ENCODE measurements at places on chromosomes 7 and 10. TPM values are rescaled to one million over a fixed set of nuclear protein-coding genes. Genes with fewer than 3 reads are reported as not detected.

TSPAN12 gene
- total RNA-seq, result 7.5 TPM

KNDC1 gene
- total RNA-seq, result 0.37 TPM

MYO1G gene
- total RNA-seq, result 4.9 TPM

- DNase-seq, result peak; percentile 79
Measured at GRCh38 chr7:391961-392524, 102.1 kb downstream of the FOXL3 start.

DNA sequence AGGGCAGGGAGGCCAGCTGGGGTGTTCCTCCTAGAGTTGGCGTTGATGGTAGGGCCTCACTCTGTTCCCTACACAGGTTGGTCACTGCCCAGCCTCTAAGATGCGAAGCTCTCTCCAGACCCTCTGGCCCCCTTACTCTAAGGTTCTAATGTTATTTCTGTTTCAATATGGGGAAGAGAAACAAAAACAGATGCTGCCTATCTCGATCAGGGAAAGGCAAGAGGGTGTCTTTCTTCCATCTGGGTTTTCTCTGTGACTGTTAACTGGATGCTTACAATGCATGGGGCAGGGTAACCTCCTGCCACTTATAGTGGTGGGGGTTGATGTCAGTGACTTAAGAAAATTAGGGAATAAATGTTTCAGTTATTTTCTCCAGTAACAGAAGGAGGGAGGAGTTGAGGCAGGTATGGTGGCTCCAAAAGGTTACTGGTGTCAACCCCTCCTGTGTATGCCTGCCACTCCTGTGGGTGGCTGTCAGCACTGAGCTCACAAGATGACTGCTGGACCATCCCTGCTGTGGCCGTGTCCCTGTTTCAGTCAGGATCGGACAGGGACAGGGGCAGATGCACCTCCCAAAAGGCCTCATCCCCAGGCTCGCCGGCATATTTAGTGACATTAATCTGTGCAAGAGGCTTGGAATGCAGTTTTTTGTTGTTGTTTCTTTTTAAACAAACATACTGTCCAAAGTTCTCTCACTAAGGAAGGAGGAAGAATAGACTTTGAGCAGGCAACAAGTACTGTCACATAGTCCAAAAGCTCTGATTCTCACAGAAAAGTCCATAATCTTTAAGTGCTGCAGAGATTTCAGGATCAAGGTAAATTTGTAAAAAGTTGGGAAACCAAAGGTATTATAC, 39.6 kb upstream of the SYPL1 start:
- DNase-seq, result no peak

DNA sequence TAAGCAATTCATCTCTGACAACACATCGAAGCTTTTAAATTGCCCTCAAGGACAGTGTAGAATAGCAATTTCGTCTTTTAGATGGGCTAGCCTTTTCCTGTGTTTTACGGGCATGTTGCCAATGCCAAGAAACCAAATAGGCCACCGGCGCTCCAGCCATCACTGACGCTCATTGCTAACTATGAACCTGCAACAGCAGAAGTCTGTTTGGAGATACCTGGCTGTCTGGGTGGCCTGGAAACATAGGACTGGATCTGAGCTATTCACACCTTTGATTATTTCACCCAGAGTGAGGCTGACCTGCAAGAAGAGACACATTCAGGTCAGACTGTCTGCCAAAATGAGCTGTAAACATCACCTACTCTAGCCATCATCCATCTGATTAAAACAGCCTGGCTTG, 12.0 kb downstream of the KPNA7 start:
- DNase-seq, result peak; percentile 36

GRCh38 chr7:44175730-44176129, 13.5 kb downstream of the GCK start:
- peak; percentile 38 for DNase-seq

CRYGN gene
- total RNA-seq, result 1.1 TPM

GRCh38 chr10:60964257-60965235, 20.6 kb upstream of the RHOBTB1 start:
- peak; percentile 82 for DNase-seq

MMD2 gene
- total RNA-seq, result not detected

DNA sequence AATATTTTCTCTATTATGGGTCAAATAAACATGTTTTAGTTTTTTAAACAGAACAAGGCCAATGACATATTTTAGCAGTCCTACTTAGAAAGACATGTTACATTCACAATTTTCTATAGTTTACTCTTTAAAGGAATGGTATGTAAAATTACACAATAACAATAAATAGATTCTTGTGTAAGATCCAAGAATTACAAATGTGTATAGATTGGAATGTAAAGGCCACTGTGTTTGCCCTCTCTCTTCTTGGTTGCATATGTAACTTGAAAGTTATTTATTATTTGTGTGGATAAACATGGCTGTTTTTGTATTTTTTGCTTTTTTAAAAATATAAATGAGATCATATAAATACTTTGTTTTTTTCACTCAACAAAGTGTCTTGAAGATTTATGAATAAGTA, 979.3 kb upstream of the CELF2 start:
- DNase-seq, result no peak

CPVL gene
- total RNA-seq, result 23.8 TPM

DNA sequence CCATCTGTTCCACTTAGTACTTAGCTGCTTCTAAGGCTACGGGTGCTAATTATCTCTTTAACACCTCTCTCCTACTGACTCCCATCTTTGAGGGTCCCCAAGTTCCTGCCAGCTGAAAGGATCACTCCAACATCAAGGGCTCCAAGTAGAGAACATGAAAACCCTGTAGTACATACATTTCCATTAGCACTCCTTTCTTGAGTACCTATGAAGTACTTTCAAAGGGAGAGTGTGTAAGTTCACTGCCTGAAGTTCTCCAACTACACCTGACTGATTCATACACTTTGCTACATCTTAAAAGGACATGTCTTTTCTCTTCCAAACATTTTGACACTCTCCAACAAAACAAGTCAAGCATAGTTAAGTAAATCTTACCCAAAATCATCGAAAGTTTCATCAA, 113.8 kb downstream of the COL28A1 start:
- DNase-seq, result no peak

DNA sequence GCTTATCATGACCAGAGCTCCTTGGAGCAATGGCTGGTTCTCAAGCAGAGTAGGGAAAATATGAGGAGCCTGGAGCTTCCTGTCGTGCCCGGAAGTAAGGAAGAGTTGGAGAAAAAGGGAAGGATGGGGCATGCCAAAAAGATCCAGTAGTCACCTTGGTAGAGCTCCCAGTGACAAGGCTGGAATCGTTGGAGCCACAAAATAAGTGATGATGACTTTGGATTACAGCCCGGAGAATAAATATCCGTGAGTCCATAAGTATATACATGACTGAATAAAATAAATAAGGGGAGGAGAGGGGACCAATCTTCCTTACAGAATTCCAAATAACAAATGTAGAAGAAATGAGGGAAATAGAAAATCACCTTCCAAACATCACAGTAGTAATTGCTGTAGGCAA, 29.3 kb downstream of the LMTK2 start:
- DNase-seq, result no peak

NODAL gene
- total RNA-seq, result not detected

DNA sequence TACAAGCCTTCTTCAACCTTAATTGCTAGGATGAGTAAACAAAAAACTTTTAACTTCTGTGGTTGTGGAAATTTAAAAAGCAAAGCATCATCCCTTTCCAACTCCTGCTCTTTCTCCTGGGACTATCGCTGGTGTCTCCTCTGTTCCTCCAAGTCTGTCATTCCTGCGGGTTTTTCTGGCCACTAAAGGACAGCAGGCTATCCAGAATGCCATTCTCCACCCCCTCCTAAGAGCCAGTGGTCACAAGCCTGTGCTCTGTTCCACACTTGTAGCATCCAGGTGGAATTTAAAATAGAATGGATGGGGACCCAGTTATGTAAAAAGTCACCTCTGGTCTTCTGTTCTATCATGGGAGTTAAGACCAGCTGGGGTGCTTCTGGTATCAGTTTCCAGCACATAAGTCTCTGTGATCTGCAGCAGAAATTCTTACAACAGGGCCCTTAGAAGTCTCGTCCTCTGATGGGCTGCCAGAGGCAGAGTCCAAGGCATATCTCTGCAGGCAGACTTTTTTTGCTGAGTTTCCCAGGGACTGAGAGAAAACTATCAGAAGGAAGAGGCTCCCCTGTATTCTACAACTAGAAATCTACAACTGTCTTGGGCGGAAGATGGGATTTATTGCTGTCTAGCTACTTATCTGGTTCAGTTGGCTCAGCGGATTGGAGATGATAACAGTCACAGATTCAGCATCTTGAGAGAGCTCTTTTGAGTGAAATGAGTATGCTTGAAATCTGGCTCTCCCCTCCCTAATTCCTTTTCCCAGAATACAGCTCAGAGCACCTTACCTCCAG, 5.1 kb upstream of the WNT16 start:
- no peak for DNase-seq

PDSS1 gene
- total RNA-seq, result 6.1 TPM

GRCh38 chr7:157056957-157057902, 46.8 kb upstream of the MNX1 start:
- DNase-seq, result peak; percentile 35

DNA sequence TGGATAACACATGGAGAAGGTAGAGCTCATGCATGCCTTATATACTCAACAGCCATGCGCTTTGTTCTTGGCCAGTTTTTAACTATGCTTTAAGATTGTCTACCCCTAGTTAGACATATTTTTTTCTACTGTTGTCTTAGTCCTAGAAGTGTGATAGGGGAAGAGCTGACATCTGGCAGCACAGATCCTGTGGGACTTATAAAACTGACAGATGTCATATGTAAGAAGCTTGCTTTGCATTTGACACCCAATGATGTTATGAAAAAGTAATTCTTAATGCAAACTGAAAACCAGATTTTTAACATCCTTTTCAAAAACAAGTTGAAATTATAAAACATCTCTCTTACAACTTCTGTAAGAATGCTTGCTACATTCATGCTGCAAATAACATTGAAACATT, 715.9 kb upstream of the LRRN3 start:
- no peak for DNase-seq

GRCh38 chr10:105797234-105797890, 1156.3 kb downstream of the SORCS3 start:
- no peak for DNase-seq

DNA sequence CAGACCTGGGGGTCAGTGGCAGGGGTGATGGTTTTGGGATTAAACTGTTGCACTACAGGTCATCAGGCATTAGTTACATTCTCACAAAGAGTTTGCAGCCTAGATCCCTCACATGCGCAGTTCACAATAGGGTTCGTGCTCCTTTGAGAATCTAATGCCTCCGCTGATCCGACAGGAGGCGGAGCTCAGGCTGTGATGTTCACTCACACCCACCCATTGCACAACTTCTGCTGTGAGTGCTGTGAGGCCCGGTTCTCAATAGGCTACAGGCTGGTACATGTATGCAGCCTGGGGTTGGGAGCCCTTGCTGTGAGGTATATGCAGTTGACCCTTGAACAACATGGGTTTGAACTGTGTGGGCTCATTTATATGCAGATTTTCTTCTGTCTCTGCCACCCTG, 416.4 kb downstream of the GFRA1 start:
- DNase-seq, result no peak

CFAP46 gene
- 0.14 TPM for total RNA-seq

NPC1L1 gene
- total RNA-seq, result 0.14 TPM

DNA sequence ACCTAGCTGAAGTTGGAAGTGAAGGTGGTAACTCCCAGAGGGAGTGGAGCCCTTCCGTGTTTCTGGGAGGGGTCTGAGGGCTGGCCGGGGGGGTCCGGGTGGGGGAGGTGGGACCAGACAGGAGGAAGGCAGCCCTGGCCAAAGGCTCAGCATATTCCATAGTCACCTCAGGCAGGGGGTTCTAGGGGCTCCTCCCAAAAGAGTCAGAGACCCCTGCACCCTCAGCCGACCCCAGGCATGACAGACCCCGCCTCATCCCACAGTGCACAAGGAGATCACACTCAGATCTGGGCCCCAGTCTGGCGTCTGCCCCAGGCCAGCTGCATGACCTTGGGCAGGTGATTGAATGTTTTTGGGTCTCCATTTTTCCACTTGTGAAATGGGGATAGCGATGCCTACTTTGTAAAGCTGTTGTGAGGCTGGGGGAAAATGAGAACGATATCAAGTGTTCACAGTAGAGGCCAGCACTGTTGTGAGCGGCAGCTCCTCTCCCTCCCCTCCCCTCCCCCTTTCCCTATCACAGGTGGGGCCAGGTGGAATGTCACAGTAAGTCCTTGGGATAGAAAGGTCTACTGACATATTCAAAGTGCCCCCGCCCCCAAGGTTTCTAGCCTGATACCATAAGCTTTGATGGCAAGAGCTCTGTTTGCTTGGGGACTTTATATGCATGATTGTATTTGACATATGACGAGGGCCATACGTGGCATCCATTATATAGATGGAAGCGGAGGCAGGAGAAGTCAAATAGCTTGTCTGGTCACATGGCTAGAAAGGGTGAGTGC, 33.3 kb downstream of the DNAJB12 start:
- DNase-seq, result peak; percentile 76

EXOC4 gene
- 66.0 TPM for total RNA-seq

GRCh38 chr7:157373493-157373892, 36.7 kb downstream of the DNAJB6 start:
- no peak for DNase-seq

- no peak for DNase-seq
Measured at GRCh38 chr7:130521258-130521951, 29.5 kb downstream of the MEST start.

GRCh38 chr7:12211711-12212485, 804 bp downstream of the TMEM106B start:
- no peak for DNase-seq

DNA sequence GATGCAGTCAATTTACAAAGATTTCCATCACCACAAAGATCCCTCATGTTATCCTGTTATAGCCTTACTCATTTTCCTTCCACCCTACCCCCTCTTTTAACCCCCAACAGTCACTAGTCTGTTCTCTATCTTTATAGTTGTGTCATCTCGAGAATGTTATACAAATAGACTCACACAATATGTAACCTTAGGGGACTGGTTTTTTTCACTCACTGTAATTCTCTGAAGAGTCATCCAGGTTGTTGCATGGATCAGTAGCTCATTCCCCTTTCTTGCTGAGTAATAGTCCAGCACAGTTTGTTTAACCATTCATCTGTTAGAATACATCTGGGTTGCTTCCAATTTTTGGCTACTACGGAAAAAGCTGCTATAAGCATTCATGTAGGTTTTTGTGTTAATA, 121.1 kb upstream of the PDE1C start:
- DNase-seq, result no peak

DNA sequence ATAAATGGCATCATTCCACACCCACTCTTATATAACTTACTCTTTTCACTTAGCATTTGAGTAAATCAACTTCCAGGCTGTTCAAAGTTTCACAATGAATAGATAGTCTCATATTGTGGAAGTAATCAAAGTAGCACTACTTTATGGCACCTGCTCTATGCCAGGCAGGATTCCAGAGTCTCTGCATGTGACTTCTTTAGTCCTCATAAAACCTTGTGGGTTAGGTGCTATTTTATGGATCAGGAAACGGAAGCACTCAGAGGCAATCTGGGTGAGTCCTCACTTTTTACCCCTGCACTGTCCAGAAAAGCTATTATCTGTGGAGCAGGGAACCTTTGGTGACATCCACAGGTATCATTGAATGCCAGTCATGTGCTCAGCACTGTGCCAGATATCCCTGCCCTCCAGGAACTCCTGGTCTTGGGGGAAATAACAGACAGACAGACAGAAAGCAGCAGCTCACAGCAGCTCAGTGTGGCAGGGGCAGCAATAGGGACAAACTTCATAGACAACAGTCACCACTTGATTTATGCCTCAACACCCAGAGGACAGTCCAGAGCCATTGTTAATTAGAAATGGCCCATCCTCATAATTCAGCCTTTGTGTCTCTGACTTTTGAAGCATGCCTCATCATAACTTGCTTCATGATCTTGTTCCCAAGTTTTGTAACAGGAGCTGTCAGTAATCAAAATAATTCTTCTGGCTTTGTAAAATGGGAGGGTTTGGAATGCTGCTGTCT, 160.6 kb downstream of the SEC23IP start:
- DNase-seq, result no peak

GRM3 gene
- total RNA-seq, result not detected

Measured in posterior vena cava (tissue), 2 donors.